WERI-Rb-1 (cell line): ENCODE measurements at places on chromosomes 6 and 20.

DNA sequence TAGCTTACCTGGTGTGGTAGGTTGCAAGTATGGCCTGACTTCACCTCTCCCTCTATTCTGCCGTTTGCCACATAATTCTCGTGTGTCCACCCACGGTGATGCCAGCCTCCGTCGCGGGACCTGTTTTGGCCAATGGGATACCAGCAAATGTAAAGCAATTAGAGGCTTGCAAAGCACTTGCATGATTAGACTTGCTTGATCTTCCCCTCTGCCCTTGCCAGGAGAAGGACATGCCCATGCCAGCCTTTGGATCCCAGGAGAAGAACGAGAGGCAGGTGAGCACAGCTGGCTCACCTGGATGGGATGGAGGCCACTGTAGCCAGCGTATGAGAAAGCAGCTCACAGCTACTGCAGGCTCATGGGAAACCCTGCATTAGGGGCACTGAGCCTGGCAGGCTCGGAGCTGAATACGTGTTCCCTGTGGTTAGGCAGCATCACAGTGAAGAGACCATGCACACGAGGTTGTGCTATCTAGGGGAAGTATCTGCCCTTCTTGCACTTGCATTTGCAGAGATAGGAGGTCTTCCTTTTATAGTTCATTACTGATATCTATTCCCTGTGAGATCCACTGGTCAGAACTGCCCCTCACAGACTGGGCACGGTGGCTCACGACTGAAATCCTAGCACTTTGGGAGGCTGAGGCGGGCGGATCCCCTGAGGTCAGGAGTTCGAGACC is 62.4 kb downstream of the TMEM242 start:
- no peak for DNase-seq

DNA sequence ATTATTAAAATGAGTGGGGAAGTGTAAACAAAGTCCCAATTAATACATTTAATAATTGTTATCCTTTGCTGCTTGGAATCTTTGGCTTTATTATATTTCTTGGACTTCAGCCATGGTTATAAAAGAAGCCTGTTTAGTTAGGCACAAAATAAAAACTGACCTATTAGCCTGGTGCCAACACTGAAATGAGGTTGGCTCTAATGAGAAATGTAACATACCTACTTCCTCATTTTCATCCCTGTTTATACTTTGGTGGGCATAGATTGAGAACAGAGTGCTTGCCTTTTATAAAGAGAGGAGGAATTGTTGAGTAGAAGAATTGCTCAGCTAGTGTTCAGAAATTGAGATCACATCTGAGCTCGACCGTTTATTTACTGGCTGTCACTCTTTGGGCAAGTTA is 471.3 kb downstream of the UTRN start:
- no peak for DNase-seq

- no peak for DNase-seq
These were observed 539.4 kb upstream of the BTBD3 start for GRCh38 chr20:11378252-11378651.

DNA sequence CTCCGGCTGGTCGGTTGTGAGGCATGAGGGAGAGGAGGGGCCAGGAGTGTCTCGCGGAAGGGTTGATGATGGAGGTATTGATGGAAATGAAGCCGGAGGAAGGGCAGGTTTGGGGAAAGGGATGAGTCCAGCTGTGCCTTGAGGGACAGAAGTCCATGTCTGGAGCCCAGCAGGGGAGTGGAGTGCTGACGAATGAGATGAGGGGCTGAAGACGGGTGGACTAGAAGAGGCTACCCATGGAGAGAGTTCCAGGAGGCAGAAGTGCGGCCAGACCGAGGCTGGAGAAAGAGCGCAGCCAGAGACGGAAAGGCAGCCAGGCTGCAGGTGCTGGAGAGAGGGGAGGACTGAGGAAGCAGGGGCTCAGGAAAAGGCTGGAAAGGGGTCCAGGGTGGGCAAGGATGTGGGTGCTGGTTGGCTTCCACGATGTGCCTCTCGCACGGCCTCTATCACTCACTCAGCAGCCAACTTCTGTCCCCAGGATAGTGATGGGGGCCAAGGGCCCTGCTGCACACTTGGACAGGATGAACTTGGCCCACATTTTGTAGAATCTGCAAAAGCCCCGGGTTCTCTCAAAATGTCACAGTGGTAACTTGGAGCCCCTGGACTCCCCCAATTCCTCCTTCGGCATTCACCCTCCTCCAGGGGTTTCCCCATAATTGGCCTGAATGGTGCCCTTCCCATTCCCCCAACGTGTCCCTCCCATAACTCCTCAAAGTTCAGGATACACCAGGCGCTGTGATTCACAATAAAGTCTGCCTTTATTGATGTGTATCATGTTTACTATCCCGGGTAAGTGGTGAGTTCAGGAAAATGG is 627 bp upstream of the EIF6 start:
- no peak for DNase-seq

DNA sequence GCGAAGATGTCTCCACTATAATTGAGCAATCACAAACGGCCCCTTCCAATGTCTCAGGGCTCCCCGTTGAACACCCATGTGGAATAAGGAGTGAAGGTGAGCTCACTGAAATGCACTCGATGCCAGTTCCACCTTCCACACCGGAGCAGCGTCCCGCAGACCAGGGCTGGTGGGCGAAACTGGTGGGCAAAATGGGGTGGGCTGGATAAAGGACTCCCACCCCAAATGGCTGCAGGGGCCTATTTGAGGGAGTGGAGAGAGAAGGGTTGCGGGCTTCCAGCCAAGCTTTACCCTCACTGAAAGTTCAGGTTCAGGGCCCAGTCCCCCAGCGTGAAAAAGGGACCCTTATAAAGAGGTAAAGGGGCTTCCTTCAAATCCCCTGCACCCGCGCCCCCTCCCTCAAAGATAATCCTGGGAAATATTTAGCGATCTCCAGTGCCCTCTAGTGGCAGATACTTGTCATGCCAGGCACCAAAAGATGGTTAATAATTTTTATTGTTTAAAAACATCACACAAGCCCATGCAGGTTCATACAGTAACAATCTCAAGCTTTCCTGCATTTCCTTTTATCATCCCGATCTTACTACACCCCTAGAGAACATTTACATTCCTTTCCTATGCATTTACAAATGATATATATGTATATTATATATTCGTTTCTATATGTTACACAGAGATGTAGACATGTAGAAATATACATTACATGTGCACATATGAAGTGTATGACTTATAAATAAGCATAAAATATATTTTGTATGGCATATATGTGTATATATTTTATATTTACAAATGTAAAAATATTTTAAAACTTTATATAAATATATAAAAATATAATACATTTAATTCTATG is 58.2 kb upstream of the NKX2-2 start:
- peak; percentile 11 for DNase-seq

DNA sequence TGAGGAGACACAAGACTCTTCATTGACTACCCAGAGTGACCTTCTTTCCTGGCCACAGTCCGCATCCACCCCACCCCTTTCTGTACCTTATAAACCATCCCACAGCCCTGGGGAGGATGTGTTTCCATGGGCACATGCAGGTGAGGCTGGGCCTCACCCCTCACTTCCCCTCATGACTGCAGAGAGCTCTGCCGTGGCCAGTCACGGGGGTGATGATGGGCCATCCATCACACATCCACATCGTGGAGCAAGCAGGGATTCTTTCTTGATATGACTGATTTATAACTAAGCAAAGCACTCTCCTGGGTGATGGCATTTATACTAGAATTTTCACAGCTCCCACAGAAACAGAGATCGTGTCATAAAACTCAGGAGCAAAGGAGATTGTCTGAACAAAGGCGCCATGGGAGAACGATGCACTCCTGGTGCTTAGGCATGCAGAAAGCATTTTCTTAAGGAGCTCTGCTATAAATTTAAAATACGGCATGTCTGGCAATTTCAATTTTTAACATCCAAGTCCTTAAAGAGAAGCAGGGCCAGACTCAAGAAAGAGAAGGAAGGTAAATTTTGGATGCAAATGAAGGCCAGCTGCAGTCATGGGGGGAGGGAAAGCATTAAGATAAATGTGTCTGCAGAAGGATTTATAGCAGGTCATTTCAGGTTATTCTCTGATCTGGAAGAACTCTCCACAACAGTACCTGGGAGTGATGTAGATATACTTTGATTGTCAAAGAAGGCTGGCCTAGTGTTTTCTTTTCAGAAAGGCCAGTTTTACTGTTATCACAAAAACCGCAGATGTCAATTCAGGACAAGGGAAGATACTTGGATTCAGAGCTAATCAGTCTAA is 777.0 kb downstream of the C6orf118 start:
- DNase-seq, result no peak

DNA sequence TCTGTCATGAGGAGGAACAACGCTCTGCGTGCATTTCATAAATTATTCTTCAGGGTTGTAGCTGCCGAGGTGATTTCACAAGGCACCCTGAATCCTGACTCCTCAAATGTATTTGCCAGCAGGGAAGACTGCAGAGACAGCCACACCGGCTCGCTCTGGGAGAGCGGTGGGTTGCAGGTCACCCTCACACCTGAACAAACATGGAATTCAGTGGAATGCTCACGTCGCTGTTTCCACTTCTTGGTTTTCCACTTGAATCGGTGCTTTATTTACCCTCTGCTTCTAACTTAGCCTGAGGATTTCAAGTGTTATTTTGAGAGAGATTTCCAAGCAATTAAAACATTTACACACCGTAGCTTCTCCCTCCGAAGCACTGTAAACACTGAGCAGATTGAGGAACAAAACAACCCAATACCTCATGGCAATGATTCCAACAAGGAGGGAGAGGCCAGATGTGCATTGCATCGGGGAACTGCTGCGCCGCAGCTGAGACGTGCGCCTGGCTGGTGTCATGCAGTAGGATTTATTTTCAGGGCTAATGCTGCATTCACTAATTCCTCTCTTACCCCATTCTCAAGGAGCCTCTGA is 59.5 kb upstream of the GGTLC1 start:
- no peak for DNase-seq

- no peak for DNase-seq
These were observed 29.8 kb downstream of the DIDO1 start for GRCh38 chr20:62896526-62896925.

DNA sequence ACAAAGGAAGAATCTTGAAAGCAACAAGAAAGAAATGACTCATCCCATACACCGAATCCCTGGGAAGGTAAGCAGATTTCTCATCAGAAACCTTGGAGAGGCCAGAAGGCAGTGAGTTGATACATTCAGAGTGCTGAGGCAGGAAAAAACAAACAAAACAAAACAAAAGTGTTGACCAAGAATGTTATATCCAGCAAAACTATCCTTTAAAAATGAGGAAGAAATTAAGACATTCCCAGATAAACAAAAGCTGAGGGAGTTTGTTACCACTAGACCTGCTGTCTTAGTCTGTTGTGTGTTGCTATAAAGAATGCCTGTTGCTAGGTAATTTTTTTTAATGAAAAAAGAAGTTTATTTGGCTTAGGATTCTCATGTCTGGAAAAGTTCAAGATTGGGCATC is 33.7 kb upstream of the PPP1R3G start:
- DNase-seq, result no peak

- peak; percentile 58 for DNase-seq
These were observed 49.1 kb downstream of the LYRM2 start for GRCh38 chr6:89589297-89590025.

GRCh38 chr6:165571721-165572132 is 91.3 kb downstream of the PDE10A start:
- DNase-seq, result no peak

DNA sequence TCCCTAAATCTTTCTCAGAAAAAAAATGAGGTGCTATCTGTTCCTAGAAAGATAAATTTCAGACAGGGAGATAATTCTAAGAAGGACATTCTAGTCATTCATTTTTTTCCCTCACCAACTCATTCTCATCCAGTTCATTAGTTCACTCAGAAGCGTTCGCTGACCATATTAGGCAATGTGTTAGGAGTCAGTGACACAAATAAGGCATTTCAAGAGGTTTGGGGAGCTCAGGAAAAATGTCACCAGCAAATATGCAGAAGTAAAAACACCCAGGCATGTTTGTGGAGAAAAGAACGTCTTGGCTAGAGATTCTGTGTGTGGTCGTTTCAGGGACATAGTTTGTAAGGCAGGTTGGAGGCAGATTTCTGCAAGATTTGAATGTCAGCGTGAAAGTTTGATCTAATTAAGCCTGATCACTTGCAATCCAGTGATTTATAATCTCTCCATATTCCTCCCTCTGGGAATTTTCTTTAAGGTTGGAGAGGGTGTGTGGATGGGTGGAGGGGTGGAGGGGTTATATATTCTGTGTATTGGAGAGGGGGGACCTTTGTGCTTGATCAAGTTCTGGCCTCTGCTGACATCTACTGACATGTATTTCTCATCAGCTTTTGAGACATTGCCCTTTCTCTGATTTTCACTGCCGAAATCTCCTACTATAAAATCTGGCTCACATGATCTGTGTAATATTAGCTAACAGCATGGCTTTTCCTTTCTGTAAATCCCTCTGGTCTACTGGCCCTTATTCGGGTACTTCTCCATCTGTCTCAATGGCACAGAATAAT is 3.6 kb downstream of the MYCT1 start:
- no peak for DNase-seq

DNA sequence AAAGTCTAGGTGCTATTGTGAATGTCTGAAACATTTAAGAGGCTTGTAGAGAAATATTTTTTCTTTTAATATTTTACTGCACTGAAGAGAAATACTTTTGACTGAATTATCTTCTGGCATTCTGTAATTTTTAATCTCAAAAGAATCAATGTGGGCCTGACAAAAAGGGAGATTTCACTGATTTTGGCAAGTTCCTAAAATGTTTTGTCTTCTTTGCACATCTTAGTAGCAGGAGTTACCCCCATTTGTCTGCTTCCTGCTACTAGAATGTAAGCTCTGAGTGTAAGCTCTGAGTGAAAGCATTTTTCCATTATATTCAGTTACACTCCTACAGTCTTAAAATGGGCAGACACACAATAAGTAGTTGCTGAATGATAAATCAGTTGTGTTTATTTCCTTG is 31.1 kb downstream of the HDAC2 start:
- DNase-seq, result no peak

GRCh38 chr6:118770112-118770788 is 118.9 kb upstream of the CEP85L start:
- no peak for DNase-seq

GRCh38 chr6:89505847-89506246 is 72.9 kb downstream of the ANKRD6 start:
- no peak for DNase-seq

- DNase-seq, result no peak
These were observed 5.2 kb downstream of the NCOA3 start for GRCh38 chr20:47506850-47507249.

- no peak for DNase-seq
These were observed 49.5 kb downstream of the CEBPB start for GRCh38 chr20:50240092-50240491.

DNA sequence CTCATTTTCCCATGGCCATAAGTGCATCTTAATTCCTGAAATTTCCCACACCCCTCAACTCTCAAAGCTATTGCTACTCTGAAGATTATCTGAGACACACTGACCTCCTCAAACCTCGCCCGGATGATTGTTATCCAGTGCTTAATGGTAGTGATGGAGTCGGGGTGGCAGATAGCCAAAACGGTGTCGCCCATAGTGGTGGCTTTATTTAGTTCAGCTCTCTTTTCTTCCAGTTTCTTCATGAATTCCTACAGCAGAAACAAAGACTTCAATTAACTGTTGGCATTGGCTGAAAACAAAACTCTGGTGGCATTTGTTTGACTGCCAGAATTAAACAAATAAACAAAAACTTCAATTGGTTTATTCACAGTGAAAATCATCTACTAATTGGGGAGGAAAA is 165.4 kb downstream of the DST start:
- DNase-seq, result no peak
